GM23248 (cell line): ENCODE measurements at places on chromosomes 4 and X.

- no peak for DNase-seq
These were observed 83.7 kb downstream of the MGST2 start for GRCh38 chr4:139749338-139749737.

DNA sequence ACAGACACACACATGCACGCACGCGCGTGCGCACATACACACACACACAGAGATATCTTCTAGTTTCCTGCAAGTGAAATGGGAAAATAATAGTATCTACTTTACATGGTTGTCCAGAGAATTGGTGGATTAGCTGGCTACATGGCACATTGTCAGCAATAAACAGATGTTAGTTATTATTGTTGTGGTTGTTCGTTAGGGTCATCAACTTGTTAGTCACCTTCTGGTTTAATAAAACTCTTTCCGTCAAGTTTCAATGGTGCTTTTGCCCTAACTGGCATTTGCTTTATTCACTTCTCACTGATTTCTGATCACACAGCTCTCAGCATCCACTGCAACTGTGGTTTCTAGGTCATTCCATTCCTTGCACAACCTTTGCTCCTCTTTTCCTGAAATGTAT is 25.4 kb upstream of the RASL11B start:
- peak; percentile 70 for DNase-seq

DNA sequence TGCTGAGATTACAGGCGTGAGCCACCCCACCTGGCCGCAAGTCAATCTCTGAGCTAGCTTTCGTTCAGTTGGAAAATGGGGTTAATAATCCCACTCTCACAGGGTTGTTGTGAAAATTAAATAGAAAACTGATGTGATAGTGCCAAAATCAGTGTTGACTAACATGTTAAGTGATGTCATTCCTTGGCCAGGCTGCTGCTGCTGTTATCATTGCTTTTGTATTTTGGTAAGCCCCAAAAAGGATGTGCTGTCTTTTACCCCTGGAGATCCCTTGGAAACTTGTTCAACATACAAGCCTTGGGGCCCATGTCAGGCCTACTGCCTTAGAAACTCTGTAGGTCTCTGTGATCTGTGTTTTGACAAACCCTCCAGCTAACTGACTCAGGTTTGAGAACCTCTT is 106.3 kb downstream of the AFF1 start:
- peak; percentile 77 for DNase-seq

DNA sequence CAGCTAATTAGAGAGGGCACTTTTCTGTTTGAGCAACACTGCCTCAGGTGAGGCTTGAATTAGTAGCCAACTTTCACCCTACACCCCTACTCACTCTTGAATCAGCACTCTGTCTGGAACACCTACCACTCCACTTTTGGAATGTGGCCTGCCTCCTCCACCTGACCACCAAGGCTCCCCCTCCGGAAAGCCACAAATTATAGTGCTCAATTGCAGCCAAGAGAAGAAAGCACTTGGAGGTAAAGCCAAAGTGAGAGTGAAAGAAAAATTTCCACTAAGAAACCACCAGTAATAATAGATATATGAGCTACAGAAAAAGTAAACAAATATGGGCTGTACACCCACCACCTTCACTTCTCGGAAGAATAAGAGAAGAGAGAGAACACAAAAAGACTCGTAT is 41.1 kb downstream of the PPP3CA start:
- no peak for DNase-seq

DNA sequence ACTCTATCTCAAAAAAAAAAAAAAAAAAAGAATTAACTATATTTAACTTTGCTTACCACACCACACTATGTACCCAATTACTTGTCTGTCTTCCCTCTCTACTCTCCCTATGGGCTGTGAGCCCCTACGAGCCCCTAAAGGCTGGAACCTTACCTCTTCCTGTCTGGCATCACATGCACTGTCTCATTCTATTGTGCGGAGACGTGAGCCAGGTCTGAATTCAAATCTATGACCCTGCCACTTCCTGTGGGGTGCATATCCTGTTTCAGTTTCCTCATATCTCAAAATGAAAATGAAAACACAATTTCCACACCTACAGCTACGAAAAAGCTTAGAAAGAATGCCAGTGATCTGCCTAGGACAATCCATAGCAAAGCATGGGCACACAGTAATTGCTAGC is 42.9 kb upstream of the HS3ST1 start:
- no peak for DNase-seq

GRCh38 chr4:183376381-183376780 is 54.2 kb upstream of the CLDN24 start:
- DNase-seq, result no peak

GRCh38 chrX:154384284-154384892 is 5.3 kb downstream of the EMD start:
- DNase-seq, result peak; percentile 45

DNA sequence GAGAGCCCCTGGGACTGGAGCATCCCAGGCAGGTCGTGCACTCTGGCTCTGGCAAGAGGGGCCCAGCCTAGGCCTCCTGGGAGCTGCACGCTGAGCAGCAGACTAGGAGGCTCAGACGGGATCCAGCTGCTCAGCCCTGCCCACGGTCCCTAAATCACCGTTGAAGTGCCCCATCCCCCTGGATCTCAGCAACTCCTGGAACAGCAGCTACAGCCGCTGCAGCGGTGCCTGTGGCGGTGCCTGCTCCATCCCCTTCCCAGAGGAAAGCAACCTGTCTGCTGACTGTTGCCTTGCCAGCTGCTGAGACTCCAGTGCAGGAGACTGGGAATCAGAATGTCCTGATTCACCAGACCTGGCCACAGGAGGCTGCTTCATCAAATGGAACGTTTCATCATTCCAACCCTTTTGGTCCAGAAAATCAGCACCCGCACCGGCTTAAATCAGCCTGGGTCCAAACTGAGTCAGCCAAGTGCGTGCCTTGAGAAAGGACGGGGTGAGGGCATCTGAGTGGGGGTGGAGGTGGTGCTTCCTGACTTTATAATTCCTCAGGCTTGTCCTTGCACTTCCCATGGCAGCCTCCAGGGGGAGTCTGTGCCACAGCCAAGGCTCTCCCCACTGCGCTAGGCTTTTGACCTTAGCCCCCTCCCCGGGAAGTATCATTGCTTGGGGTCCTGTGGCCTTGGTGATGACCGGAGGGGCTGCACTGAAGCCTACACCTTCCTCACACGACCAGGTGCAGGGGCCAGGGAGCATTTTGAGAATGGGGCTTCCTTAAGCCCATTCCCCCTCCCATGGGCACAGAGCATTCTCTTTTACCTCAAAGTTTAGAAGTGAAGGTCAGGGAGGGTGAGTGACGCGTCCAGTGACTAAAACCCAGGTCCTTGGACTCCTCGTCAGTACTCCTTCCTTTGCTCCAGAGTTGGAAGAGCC is 6.5 kb downstream of the ZNF185 start:
- DNase-seq, result peak; percentile 81

DNA sequence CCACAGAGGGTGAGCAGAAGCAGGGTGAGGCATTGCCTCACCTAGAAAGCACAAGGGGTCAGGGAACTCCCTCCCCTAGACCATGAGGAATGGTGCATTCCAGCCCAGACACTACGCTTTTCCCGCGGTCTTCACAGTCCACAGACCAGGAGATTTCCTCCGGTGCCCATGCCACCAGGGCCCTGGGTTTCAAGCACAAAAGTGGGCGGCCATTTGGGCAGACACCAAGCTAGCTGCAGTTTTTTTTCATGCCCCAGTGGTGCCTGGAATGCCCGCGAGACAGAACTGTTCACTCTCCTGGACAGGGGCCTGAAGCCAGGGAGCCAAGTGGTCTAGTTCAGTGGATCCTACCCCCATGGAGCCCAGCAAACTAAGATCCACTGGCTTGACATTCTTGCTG is 12.8 kb downstream of the NAP1L3 start:
- no peak for DNase-seq

- DNase-seq, result peak; percentile 15
These were observed 28.5 kb downstream of the CAMK2D start for GRCh38 chr4:113732967-113733527.

GRCh38 chrX:18582910-18583493 is 88.9 kb downstream of the RS1 start:
- DNase-seq, result peak; percentile 4

DNA sequence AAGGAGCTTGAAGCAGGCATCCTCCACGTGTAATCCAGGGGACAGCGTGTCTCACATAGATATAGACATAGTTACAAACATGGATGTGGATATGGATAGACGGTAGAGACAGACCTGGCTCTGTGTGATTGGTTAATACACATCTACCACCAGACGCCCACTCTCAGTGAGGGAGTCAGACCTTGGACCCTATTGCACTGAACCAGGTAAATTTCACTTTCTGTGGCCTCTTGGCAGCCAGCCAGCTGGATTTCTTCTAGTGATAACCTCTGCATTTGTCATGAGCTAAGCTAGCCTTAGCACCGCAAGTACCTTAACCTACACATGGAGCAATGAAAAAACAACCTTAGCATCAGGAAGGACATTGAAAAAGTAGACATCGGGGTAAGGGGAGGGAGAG is 79.2 kb upstream of the ACSL4 start:
- no peak for DNase-seq

DNA sequence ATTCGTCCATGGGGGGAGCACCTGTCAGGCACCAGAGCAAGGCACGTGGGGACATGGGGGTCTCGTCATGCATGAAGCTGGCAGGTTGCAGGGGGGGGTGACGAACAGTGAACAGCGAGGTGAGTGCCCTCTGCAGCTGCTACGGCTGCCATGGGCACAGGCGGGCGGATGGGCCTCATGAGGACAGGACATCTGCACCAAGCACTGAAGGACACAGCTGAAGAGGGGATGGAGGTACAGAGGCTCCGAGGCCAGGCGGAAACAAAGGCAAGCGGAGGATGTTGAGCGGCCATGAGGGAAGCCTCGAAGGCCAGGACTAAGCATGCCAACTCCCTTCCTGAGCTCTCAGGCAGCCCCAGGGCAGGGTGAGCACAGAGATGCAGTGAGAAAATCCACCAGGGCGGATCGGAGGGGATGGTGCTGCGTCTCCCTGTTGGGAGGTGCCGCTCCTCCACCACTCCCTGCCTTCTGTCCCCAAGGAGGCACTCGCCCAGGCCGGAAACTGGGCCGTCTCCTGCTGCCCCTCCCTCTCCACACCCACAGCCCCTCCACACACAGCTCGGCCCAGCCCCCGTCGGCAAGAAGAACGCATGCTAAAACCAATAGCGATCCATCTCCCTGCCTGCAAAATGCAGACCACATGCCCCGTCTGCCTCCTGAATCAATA is 24.6 kb downstream of the ABLIM2 start:
- no peak for DNase-seq

DNA sequence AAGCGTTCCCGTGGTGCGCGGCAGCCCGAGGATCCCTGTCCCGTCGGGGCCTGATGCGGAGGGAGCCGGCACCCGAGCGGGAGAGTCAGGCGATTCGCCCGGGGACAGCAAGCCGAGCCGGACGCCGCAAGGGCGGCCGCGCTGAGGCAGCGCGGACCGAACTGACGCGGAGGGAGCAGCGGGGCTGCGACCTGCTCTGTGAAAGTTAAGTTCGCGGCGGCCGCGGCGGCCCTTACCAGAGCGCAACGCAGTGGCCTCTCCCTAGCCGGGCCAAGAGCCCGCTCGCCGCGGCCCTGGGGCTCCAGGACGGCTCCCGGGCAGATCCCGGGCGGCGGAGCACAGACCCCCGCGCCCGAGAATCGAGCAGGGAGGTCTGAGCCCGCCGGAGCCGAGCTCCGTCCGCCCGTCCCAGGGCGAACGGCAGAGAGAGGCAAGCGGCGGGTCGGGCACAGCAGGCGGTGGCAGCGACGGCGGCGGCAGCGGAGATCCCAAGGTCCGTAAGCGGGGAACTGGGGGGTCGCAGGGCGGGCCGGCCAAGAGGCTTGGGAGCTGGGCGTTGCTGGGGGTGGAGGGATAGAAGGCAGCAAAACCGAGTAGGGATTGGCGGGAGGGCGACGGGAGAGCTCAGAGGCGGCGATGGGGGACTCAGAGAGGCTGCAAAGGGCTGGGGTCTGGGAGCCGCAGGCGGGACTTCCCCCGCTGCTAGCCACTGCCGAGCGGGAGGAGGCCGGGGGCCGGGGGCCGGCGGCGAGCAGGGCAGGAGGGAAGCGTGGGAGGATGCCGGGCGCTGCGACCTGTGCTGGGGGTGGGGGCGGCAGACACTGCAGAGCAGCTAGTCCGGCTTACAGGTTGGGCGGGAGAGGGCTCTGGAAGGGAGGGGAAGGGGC is 1.0 kb downstream of the GPR50 start:
- no peak for DNase-seq

DNA sequence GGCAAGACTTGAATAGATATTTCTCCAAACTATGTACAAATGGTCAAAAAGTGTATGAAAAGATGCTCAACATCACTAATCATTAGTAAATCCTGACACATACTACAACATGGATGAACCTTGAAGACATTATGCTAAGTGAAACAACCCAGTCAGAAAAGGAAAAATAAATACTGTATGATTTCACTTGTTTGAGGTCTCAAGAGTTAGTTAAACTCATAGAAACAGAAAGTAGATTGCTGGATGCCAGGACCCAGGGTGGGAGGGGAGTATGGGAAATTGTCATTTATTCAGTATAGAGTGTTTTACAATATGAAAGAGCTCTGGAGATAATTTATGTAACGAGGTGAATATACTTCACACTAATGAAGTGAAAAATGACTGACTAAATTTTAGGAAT is 32.4 kb downstream of the PRMT9 start:
- DNase-seq, result no peak

DNA sequence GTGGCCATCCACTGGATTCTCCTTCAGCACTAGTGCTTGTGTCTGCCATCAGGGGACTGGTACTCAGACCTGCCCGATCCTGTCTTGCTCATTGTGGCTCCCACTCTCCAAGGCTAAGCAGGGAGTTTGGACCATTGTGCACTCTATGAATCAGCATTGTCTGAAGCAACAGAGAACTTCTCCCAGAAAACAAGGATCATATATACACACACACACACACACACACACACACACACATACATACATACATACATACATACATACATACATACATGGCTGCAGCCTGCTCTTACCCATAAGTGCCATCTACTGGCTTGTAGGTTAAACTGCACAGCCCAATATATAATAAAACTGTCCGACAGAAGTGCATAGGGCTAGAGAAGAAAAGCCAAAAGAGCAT is 345.3 kb upstream of the LCORL start:
- peak; percentile 56 for DNase-seq

DNA sequence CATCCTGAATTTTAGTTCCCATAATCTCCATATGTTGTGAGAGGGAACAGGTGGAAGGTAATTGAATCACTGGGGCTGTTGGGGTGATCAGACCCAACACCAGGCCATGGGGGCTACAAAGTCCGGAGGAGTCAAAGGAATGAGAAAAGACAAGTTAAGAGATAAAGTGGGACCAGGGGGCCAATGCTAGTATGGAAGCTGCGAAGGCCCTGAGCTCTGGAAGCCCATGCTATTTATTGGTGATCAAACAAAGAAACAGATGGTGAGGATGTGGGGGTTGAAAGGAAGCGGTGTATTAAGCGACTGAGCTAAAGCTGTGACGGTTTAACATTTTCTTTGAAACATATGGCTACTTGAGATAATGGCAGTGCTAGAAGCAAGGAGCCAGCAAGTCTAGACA is 132.8 kb downstream of the PDGFC start:
- peak; percentile 58 for DNase-seq

DNA sequence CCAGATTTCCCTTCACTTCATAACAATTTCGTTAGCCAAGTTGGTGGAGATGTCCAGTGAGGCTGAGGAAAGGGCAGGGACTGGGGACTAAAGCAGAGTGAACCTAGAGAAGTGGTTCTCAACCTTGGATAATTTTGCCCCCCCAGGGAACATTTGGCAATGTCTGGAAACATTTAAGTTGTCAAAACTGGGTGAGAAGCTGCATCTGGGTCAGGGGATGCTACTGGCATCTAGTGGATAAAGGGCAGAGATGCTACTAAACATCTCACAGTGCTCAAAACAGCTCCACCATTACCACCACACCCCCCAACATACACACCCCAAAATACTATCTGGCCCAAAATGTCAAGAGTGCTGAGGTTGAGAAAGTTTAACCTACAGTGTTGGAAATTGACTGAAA is 32.0 kb upstream of the FGF16 start:
- peak; percentile 5 for DNase-seq
